ENCODE measurements at places on chromosomes 4 and X.

- no peak for DNase-seq
Measured at GRCh38 chrX:18946157-18946556, 37.8 kb downstream of the PHKA2 start.

- no peak for DNase-seq
Measured at GRCh38 chr4:185244763-185245162, 35.4 kb downstream of the SNX25 start.

DNA sequence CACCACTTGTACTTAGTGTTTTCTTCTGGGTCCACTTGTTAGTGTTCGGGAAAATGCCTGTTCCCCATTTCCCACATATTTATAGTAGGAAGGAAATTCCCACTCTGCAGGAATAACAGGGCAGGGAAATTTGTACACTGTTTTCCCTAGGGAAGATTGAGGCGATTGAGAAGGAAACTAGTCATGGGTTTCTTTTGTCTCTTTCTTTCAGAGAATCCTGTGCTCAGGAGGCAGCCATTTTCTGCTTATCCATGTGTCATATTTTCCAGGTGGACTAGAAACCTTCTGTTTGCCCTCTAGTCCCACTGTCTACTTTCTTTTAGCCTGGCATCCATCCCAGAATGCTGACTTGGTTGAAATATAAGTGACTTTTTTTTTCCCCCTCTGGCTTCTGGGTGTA lies 299.1 kb upstream of the ANKRD50 start:
- no peak for DNase-seq

DNA sequence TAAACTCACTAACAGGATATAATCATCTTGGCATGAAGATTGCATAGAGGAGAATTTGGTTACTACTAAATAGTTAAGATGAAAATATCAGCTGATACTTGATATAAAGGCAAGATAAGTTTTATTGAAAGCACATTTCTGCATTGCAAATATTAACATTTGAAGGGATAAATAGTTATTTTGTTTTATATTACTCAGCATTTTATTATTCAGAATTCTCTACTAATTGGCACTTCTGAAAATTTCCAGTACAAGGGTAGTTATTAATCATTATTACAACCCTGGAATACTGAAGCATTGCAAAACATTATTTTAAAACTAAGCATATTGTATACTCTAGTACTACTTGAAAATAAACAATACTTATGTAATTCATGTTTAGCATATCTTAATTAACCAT lies 32.7 kb upstream of the AREG start:
- no peak for DNase-seq

GRCh38 chrX:132744470-132744869 lies 214.0 kb downstream of the HS6ST2 start:
- DNase-seq = no peak

DNA sequence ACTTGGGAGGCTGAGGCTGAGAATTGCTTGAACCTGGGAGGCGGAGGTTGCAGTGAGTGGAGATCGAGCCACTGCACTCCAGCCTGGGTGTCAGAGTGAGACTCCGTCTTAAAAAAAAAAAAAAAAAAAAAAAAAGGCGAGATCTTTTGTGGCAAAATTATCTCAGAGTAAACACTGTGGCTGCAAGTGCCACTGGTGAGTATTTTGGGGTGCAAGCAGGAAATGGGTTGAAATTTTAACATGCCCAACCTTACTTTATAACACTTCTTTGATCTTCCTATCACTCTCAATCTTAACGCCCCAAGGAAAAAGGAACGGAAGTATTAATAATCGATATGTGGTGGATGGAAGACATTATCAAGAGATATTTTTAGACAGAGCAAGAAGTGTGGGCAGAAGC lies 32.1 kb downstream of the SLC34A2 start:
- DNase-seq = no peak

Data from NCI-H2171 treated with DMSO at 0.1 percent for 48 hours (cell line).